ENCODE measurements at places on chromosomes 13 and 19. TPM values are rescaled to one million over a fixed set of nuclear protein-coding genes. Genes with fewer than 3 reads are reported as not detected.

GRCh38 chr13:62003452-62003851 is 587.8 kb upstream of the PCDH20 start:
- no peak for DNase-seq

NEK3 gene
- total RNA-seq, result 5.3 TPM

DNA sequence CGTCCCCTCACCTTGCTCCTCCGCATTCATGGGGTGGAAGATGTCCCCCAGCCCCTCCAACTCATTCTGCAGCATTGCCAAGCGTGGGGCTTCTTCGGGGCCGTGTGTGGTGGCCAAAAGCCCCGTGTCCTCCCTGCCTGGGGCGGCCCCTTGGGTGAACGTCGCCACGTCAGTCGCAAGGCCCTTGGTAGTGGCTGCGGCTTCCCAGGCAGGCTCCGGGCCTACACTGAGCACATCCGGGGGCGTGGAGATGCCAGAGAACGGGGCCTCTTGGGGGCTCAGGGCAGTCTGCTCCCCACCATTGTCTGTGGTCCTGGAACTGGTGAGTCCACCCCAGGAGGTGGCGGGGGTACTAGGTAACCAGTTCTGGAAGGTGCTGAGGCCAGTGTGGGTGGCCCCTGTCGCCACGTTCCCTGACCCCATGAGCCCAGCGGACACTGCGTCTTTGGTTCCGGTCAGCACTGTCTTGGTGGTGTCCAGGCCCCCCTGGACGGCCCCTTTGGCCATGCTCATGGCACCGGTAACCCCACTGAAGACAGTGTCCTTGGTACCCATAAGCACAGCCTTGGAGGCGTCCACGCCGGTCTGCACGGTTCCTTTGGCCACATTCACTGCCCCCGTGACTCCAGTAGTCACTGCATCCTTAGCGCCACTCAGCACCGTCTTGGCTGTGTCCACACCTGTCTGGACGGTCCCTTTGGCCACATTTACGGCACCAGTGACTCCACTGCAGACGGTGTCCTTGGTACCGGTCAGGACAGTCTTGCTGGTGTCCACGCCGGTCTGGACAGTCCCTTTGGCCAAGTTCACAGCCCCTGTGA is 7.6 kb downstream of the PLIN4 start:
- no peak for DNase-seq

GRCh38 chr19:53004242-53004641 is 9.5 kb upstream of the ERVV-1 start:
- DNase-seq, result no peak

- DNase-seq, result no peak
Observed at GRCh38 chr19:18521692-18522123, at the start of gene ELL. Gene ELL (minus strand): TSS chr19:18522070. CDS start chr19:18522055, 15 bp downstream.

DNA sequence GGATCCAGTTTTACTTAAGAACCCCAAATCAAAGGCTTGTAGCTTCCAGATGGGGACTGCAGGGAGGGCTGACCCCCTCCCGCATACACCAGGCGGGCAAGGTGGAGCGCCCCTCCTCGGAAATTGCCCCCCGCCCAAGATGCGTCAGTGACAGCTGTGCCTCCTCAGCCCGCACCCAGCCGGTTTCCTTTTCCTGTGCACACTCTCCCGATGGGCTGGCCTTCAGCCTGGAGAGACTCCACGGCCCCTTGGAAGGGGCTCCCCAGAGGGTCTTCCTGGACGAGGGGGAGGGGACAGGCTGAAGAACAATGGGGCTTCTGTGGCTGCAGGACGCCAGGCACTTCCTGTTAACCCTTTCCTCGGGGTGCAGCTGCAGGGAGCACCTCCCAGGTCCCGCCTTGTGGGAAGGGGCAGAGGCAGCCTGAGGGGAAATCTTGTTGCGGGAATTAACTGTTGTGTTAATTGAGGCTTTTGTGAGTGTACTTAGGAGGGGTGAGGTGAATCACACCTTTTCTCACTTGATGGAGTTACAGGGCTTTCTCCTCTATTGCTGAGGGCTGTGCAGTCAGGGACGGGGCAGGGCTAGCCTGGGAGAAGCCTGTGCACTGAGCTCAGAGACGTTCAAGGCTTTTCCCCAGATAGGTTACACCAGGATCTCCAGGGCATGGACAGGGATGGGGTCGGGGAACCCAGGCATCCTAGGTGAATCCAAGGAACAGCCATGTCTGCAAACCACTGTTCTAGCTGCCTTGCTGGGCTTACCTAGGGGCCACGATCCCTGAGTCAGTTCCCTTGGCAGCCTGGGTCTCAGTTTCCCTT is 14.3 kb downstream of the IER2 start:
- no peak for DNase-seq

DNA sequence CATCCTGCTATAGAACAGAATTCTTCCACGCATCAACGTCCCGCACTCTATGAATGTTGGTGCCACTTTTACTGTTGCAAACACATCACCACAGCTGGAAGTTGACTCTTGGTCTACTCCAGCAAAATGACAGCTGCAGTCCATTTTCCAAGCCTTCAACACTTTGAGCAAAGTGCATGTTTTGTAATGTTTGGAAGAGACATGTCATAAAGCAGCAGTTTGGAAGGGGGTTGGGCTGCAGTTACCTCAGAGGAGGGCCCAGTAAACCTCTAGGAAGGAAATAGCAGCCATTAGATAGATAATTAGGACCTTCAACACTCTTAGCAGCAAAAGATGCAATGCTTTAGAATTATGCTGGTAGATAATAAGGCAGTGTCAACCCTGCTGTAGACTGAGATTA is 323.6 kb downstream of the TDRD3 start:
- no peak for DNase-seq

DNA sequence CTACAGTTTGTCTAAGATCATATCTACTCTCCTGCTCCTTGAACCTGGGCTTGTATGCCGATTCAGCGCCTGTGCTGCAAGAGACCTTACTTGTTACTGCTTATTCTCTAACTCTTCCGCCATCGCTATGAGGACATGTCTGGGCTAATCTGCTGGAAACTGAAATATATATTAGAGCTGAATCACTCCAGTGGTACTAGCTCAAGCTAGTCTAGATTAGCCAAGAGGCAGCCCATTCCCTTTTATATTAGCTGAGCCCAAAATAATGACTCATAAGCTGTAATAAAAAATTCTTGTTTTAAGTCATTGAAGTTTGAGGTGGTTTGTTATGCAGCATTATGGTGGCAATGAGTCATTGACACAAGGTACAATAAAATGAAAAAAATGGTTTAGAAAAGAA is 52.8 kb downstream of the SLC6A16 start:
- peak; percentile 64 for DNase-seq

DAND5 gene
- total RNA-seq, result not detected

DNA sequence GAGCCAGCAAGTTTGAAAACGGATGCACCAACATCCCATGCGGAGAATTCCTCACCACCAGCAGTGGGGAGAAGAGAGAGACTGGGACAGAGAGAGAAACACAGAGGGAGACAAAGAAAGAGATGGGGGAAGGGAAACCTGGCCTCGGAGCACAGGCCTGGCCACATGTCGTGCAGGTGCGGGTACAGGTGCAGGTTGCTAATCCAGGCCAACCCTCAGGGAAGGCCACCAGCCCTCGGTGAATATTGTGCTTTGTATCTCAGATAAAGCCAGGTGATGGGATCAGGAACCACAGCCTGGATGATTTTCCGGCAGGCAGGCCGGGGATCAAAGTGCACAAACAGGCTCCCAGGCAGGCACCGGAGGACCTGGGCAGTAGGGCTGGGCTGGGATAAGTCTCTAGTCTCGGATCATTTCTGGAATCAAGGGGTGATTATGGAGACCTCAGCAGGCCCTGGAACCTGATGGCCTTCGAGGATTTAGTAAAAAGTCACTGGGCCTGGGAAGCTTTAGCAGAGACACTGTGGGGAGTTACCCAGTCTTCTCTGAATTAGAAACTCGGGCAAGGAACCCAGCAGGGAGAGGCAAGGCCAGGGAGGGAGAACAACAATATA is 3.7 kb downstream of the GAS6 start:
- no peak for DNase-seq

TMEM221 gene
- total RNA-seq, result 0.75 TPM

GRCh38 chr13:52009946-52010345 is 1.3 kb downstream of the ATP7B start:
- DNase-seq, result no peak

- no peak for DNase-seq
Observed at GRCh38 chr13:50412046-50412617, 396.9 kb downstream of the KCNRG start.

NAPA gene
- total RNA-seq, result 148 TPM

- peak; percentile 47 for DNase-seq
Observed at GRCh38 chr13:99161512-99161911, 39.1 kb upstream of the UBAC2 start.

DNAAF3 gene
- total RNA-seq, result not detected

All from esophagus muscularis mucosa (tissue), 4 donors.